Stimulated activated CD8-positive, alpha-beta memory T cell treated with anti-CD3 and anti-CD28 coated beads, Interleukin-2, amount 100 ng/mL, for 48 hours (primary cell): ENCODE measurements at places on chromosomes 7 and 10.

GRCh38 chr7:11130012-11130411, 156.3 kb downstream of the PHF14 start:
- DNase-seq = no peak

DNA sequence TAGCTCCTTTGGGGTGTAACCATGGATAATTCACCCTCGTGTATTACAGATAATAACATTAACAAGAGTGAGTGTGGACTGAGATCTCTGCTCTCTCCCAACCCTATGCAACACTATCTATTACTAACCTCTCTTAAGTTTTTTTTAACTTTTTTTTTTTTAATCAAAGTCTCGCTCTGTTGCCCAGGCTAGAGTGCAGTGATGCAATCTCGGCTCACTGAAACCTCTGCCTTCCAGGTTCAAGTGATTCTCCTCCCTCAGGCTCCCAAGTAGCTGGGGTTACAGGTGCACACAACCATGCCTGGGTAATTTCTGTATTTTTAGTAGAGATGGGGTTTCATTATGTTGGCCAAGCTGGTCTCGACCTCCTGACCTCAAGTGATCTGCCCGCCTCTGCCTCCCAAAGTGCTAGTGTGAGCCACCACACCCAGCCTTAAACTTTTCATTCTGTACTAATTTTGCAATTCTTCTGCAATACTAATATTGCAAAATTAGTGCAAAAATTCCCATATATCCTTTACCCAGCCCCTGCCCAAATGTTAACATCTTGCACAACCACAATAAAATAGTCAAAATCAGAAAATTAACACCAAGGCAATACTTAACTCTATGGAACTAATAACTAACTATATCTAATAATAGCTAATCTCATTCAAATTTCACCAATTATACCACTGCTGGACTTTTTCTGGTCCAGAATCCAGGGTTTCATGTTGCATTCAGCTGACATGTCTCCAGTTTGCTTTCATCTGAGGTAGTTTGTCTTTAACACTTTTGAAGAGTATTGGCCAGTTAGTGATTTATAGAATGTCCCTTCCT, 66.5 kb upstream of the TCF7L2 start:
- DNase-seq = no peak

DNA sequence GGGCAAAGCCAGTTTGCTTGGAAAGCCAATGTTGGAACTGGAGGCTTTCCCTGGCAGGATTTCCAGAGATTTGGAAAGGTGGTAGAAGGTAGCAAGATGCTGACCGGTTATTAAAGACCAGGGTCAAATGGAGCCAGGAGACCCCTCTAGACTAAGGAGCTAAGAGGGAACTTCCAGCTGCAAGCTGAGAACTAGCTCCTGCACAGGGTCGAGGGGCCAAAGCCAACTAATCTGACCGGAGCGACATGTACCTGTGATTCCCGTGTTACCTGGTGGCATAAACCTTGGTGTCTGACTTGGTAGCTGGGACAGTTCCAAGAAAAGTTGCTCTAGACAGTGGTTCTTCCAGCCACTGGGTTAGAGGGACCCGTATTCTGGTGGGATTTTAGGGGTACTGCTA, 41.8 kb downstream of the SPDYE5 start:
- DNase-seq = no peak

GRCh38 chr10:104109908-104110662, 11.9 kb upstream of the SFR1 start:
- no peak for DNase-seq

GRCh38 chr10:73848821-73849489, 25.4 kb downstream of the CAMK2G start:
- DNase-seq = peak; percentile 86

- DNase-seq = no peak
Observed at GRCh38 chr7:79453558-79454360, at the start of gene MAGI2. TSS of gene MAGI2 (minus strand) at chr7:79453667. CDS start at chr7:79453320, 347 bp downstream.

GRCh38 chr10:133528845-133529575, 1.8 kb downstream of the CYP2E1 start:
- DNase-seq = no peak

DNA sequence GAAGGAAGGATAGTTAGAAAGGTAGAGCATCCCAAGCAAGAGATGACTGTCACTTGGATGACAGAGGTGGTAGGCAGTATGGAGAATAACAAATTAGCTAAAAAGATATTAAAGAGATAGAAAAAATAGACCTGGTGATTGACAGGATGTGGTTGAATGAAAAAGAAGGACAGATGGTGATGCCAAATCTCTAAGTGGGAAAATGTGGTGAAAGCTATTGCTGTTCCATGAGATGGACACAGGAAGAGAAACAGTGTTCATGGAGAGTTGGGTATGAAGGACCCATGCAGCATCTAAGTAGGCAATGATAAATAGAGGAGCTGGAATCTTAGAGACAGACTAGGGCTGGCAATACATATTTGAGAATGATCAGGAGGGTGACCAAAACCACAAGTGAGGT, 30.7 kb downstream of the FAM13C start:
- no peak for DNase-seq

GRCh38 chr10:131789516-131789915, 111.3 kb upstream of the PPP2R2D start:
- no peak for DNase-seq

- DNase-seq = no peak
Observed at GRCh38 chr7:85659364-85659763, 472.5 kb upstream of the SEMA3D start.

GRCh38 chr10:34824870-34825269, 9.8 kb upstream of the PARD3 start:
- no peak for DNase-seq
